ENCODE measurements at places on chromosomes 7 and 10.

DNA sequence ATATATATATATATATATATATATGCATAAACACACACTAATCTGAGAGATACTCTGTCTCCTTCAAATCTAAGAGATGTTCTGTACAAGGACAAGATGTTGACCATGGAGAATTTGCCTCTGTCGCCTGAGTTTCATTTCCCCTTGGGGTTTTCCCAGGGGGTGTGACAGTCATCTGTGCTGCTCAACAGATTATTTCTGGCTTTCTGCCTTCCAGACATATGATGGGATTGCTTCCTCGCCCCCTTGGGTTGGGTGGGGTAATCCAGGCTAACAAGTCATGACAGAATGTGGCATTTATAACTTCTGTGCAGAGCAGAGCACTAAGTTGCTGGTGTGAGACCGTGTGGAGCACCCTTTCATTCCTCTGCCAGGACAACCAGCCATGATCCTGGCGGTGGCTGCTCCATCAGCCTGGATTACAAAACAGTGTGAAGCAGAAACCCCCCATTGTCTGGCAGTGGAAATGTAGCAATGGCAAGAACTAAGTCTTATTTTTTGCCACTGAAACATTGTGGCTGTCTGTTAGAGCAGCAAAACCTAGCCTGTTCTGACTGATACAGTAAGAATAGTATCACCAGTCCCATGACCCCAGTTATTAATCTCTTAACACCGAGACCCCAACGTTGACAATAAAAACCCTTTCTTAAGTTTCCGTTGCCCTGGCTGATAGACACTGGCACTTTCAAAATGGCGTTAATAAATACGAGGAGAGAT lies 13.7 kb upstream of the USP6NL start:
- DNase-seq: no peak

DNA sequence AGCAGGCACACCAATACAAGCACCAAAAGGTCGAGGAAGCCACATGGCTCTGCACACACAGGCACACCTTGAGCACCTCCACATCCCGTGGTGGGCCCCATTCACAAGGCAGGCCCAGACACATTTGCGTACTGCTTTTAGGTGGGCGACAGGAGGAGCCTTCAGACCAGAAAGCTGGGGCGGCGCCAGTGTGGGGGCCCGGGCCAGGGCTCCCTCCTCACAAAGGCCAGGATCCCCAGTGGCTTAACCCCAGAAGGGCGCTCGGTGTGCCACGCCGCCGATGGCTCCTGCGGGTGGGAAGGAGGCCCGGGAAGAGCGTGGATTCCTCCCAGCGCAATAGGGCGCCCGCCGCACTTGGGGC lies 2.8 kb upstream of the SMARCD3 start:
- DNase-seq: no peak

DNA sequence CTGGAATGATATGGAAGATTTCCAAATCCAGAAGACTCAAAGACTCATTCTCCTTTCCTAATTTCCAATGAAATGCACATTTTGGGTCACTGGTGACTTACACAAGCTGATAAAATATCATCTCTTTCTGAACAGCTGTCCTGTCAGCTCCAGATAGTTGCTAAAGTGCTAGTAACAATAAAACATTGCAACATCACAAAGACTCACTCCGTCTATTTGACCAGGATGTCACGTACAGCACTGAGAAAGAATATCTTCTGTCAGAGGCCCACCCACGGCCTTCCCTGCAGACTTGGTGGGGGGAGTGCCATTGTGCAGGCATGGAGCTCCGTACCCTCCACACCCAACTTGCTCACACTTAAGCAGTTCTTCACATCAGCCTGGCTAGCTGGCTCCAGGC lies 78.9 kb upstream of the EGR2 start:
- DNase-seq: no peak

DNA sequence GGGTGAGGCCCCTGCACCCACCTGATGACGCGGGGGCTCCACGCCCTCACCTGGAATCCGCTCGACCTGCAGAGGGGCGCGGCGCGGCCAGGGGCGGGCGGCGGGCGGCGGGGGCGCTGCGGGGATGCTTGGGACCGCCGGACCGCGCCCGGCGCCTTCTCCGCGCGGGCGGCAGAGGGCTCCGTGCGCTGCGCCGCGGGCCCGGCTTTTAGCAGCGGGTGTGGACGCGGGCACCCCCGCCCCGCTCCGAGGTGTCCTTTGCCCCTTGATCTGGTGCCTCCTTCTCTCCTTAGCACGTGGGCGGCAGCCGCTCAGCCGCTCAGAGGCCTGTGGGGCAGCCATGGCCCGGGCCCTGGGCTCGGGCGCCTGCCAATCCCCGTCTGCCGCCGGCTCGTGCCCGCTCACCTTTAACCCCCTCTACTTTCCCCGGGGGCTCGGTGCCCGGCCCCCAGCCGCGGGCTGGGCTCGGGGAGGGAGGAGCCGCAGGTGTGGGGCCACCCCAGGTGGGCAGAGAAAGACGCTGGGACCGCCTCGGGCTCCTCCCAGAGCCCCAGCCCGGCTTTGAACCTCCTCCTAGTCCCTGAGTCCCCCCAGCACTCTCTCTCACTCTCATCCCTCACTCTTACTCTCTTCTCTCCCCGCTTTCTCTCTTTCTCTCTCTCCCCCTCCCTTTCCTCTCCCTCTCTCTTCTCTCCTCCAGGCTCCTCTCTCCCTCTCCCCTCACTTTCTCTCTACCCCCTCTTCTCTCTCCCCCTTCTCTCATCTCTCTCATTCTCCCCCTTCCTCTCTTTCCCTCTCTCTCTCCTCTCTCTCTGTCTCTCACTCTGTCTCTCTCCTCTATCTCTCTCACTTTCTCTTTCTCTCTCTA lies 19.7 kb upstream of the VPS37D start:
- DNase-seq: no peak

DNA sequence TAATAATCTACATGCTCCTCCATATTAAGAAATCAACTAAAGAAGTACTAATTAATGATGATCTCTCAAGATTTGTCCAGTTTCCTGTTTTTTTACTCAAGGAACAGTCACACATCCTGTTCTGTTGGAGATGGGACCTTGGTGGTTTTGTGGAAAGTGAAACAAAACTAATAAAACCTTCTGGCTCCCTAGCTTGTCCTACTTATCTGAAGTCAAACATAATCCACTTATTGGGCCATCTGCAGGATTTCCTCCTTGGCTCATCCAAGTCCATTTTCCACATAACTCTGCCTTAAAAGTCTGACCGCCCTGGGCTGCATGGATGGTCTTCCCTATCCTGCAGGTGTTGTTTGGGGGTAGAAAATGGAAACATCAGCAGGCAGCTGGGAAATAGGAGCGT lies 39.4 kb upstream of the TARP start:
- DNase-seq: no peak

DNA sequence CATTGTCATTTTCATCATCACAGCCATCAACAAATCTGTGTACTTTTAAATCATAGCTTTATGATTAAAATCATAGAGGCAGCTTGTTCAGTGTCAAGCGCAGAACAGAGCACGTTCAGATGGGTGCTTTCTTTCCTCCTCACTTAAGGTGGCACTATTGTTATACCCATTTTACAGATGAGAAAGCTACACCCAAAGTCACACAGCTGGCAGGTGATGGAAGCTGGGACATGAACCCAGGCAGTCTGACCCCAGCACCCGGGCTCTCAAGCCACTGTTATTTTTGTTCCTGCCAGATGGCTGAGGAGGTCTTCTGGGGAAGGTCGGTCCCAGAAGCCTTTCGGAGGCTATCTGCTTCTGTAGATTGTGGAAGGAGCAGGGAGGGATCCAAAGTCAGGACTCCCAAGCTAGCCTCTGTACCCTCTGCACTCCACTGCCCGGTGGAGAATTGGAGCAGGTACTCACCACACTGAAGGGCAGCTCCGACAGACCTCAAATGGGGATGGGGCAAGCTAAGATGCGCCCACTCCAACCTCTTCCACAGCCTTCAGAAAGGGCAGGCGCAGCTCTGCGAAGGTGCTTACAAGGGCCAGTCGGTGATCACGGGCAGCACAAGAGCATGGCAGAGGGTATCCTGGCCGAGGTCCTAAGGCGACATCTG lies 610 bp downstream of the AVPI1 start:
- no peak for DNase-seq

GRCh38 chr7:91080351-91080750 lies 183.9 kb upstream of the FZD1 start:
- DNase-seq: no peak

DNA sequence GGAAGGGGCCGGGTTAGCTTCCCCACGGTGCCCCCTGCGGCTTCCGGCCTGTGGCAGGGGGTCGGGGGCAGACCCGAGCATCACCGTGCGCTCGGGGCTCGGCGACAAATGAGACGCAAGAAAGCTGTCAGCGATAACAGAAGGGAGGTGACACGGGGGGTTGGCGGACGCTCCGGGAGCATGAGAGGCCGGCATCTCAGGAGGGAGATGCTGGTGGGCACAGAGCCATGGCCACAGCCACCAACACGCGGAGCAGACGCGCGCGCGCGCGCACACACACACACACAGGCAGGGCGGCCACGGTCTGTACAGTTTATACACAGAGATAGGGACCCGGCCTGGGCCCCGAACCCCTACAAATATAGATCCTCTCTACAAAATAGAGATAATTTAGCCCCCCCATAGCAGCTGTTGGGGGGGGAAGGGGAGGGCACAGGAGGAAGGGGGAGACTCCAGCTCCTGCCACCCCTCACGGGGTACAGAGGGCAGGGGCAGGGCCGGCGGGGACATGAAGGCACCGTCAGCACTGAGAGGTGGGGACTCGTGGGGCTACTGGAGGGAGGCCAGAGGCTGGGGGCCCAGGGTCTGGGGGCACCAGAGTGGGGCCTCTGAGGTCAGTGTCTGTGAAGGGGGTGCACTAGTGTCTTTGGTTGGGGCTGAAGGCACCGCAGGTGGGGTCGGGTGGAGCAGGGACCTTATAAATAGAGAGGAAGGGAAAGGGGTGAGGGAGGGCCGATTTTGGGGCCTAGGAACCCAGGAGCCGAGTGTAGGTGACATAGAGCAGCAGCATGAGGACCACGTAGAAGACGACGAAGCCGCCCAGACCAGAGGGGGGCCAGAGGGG lies 884 bp upstream of the SAP25 start:
- no peak for DNase-seq

GRCh38 chr10:7634142-7634894 lies 32.4 kb downstream of the ITIH5 start:
- DNase-seq: no peak

DNA sequence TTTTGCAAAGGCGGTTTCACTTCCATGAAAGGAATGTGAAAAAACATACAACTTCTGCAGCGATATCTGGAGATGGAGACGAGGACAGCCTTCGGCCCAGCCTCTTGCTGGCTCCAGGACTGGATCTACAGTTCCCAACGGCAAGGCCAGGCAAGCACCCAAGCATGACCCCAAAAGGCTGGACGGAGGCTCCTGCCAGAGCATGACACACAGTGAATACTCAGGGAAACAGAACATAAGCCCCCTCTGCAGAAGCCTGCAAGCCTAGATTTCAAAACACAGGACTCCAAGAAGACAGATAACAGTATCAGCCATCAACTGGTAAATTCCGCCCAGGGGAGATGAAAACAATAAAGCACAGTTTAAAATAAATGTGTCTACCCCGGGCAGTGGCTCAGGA lies 3.3 kb upstream of the LRRC27 start:
- no peak for DNase-seq

GRCh38 chr7:107180378-107180777 lies 11.6 kb downstream of the HBP1 start:
- DNase-seq: no peak

DNA sequence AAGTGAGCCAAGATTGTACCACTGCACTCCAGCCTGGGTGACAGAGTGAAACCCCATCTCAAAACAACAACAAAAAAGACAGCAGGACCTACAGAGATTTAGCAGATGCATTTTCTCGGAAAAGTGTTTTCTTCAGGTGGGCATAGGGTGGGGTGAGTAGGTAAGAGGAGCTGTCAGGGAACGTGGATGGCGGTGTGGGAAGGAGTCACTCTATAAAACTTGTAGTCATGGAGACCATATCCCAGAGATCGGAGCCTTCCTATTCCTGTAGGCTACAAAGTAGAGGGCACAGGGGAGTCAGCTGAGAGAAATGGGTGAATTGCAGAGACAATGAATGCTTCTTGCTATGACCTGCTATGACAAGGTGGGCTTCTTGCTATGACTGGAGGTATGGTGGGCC lies 283.0 kb upstream of the FOXK1 start:
- no peak for DNase-seq

DNA sequence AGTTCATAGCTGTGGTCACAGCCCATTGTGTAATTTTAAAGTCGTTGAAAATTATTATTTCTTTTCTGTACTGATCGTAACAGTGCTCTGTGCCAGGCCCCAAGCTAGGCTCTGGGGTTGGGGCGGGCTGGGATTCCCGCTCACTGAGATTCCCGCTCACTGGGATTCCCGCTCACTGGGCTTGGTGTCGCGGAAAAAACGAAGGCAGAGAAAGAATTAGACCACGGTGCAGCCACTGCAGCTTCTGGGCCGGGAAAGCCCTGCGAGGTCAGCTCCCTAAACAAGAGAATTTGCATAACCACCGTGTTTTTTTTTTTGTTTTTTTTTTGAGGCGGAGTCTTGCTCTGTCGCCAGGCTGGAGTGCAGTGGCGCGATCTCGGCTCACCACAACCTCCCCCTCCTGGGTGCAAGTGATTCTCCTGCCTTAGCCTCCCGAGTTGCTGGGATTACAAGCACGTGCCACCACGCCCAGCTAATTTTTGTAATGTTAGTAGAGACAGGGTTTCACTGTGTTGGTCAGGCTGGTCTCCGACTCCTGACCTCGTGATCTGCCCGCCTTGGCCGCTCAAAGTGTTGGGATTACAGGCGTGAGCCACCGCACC lies 31.2 kb downstream of the FOXK1 start:
- no peak for DNase-seq

DNA sequence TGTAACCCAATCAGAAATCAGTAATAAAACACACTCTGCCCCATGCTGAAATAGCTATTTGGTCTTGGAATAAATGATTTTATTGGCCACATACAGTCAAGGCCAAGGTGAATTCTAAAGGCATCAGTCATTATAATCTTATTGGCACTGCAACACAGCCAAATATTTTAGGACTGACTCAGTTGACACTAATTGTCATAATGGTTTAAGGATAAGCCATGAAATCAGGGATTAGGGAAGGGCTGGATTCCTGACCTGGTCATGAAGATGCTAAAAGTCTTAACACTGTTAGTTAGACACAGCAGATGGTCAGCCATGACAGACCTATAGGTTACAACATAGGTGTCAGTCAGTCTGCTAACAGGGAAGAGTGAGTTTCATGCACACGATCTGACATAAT lies 330.3 kb upstream of the NPSR1 start:
- no peak for DNase-seq

All from activated naive CD4-positive, alpha-beta T cell (primary cell).